ENCODE measurements at places on chromosomes 7 and 10.

GRCh38 chr10:28091913-28092312, 93.0 kb upstream of the ODAD2 start:
- no peak for DNase-seq

- no peak for DNase-seq
These were observed 35.4 kb upstream of the ZNF107 start for GRCh38 chr7:64630496-64630895.

DNA sequence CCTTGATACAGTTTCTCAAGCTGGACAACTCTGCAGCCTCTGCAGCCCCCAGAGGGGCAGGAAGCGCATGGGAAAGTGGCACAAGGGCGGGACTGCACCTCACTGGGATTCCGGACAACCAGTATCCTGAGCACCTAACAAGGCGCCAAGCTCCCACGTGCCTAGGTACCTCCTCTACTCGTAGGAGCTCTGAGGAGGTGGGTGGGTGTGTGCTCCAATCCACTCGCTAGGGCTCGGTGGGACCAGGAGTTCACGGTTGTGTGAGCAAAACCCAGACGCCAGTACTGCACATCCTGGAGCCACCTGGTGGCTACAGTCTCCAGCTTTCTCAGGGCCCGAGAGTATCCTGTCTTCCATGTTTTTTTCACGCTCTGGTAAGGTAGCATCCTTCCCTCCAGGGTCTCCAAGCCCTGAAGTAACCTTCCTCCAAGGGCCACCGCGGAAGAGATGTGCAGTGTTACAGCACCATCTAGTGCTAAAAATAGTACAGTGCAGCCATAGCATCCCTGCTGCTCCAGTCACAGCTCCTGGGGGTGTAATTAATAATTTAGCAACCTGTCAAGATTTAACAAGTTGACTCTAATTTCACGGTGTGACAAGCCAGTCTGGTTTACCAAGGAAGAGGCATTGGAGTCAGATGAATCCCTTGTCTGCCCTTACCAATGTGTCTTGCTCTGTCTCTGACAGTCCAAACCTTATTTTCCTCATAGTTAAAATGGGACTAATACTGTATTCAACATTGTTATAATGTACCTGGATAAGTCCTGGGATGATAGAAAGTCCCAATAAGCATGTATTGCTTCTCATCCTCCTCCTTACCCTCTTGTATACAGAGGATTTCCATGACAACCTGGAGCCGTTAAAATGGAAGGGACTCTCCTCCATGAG, 70.4 kb downstream of the HERPUD2 start:
- DNase-seq = peak; percentile 15

GRCh38 chr7:133781486-133782090, 345.6 kb upstream of the LRGUK start:
- DNase-seq = no peak

GRCh38 chr7:155349601-155350331, 52.1 kb downstream of the INSIG1 start:
- DNase-seq = no peak

DNA sequence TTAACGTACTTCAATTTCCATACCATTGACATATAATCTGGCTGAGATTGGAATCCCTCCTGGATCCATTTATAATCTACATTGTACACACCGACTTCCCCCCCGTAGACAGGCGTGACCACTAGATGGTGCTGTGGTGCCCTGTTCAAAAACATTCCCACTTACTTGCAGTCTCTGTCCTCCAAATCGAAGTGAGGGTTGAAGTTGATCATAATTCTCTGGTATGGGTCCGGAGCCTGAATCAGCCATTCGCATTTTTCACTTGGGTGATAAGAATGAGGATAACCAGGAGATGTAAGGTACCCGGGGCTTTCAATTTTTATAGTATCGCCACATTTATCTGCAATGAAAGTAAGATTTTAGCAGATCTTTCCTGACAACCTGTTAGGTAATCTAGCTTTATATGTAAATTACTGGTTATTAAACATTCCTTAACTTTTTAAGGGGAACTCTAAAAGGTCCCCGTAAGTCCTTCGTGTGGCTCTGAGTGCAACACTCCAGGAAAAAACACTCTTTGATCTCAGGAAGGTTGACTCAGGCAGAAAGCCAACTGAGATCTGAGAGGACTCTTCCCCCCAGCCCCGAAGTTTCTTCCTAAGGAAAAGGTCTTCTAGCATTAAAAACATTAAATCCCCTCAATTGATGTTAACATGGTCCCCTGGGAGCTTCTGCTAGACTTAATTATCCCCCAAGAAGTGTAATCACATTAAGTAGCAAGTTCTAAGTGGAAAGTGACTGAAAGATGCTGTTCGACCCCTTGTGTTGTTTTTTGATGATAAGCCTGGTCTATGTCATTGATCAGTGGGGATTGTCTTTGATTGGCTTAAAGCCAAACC, 3.7 kb downstream of the NRP1 start:
- peak; percentile 72 for DNase-seq

- DNase-seq = no peak
These were observed 42.7 kb downstream of the HTRA1 start for GRCh38 chr10:122503886-122504609.

- DNase-seq = peak; percentile 77
These were observed 139.2 kb downstream of the USP6NL start for GRCh38 chr10:11472158-11472753.

DNA sequence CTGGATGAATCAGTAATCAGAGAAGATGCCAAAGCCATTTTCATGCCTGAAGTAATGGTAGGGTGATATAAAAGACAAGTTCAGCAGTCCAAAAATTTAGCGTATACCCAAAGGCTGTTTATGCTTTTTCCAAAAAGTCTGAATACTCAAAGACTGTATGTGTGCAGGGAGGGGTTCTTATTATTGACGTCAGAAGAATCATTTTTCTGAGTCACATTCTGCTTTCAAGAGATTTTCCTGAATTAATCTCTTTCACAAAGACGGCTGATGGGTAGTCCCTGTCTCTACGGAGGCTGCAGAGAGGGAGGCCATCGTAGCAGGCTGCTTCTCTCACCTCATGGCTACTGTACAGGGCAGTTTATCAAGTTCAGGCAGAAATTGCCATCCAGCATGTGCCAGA, 30.7 kb upstream of the ABLIM1 start:
- no peak for DNase-seq

- DNase-seq = no peak
These were observed 266.4 kb upstream of the LRGUK start for GRCh38 chr7:133860628-133861335.

GRCh38 chr10:73887294-73888039, 13.1 kb upstream of the CAMK2G start:
- DNase-seq = no peak

DNA sequence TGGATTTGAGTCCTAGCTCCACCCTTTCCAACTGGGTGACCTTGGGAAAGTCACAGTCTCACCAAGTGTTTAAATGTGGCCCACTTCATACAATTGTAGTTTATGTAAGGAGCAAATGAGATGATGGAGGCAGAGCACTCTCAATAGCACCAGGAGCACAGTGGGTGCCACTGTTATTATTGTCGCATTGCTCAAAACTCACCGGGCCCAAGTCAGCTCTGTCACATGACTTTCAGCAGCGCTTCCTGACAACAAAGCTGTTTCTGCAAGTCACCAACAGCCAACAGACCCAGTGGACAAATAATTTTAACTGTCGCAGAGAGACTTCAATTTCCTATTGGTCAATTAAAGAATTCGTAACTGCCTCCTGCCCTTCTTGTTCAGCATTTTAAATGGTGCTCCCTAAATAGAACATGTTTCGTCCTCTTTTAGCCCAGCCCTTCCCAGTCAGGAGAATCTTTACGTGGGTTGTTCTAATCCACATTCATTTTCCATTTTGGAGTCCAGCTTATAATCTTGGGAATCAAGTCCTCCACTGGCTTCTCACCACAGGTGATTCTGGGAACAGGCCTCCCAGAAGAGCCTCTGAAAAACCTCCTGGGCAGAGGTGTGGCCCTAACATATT, 415.6 kb upstream of the NPVF start:
- DNase-seq = no peak

- no peak for DNase-seq
These were observed 26.4 kb upstream of the KNDC1 start for GRCh38 chr10:133133471-133134231.

GRCh38 chr7:17408245-17408903, 109.9 kb downstream of the AHR start:
- DNase-seq = no peak

- DNase-seq = no peak
These were observed 135.6 kb upstream of the RET start for GRCh38 chr10:42941295-42941644.

- no peak for DNase-seq
These were observed 195.4 kb downstream of the PTPRN2 start for GRCh38 chr7:158392251-158392650.

- DNase-seq = peak; percentile 5
These were observed 34.2 kb downstream of the CYP17A1 start for GRCh38 chr10:102802920-102803534.

DNA sequence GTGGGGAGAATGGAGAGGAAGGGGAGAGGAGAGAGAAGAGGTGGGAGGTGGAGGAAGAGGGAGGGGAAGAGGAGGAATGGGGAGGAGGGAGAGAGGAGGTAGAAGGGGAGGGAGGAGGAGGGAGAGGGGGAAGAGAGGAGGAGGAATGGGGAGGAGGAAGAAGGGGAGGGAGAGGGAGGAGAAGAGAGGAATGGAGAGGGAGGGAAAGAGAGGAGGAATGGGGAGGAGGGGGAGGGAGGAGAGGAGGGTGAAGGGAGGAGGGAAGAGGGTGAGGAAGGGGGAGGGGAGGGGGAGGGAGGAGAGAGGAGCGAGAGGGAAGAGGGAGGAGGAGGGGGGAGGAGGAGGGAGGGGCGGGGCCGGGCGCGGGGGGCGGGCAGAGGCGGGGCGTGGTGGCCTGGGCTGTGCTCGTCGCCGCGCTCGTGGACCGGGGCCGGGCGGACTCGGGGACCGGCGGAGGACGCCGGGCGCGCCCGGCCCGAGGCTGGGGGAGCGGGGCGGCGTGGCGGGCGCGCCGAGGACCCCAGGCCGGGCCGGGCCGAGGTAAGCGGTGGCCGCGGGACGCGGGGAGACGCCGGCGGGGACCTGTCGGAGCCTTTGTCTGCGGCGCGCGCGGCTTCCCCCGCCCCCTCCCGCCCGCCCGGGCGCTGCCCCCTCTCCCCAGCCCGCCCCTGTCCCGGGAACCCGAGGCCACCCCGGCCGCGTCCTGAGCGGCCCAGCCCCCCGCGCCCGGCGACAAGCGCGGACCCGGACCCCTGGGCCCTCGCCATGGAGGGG, at the start of gene SLC29A4:
Gene SLC29A4, plus strand, starts transcription at position 401 of the 774 bp plus-strand sequence. CDS start 4,874 bp downstream, outside the sequence.
- DNase-seq = no peak

DNA sequence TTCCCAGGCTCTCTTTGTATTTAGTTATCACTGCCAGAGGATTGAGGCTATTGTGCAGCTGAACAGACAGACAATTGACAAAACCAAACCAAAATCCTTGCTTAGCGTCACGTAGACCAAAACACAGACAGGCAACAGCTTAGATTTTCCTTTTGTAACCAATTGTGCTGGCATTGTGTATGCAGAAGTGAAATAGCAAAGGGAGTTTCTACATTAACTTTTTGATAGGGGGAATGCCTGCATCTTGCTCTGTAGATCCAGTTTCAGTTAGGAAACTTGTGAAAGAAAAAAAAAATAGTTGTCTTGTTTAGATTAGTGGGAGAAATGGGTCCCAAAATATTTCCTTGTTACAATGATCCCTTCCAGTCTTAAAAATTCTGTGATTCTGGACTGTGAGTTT, 333.8 kb downstream of the BBS9 start:
- no peak for DNase-seq

DNA sequence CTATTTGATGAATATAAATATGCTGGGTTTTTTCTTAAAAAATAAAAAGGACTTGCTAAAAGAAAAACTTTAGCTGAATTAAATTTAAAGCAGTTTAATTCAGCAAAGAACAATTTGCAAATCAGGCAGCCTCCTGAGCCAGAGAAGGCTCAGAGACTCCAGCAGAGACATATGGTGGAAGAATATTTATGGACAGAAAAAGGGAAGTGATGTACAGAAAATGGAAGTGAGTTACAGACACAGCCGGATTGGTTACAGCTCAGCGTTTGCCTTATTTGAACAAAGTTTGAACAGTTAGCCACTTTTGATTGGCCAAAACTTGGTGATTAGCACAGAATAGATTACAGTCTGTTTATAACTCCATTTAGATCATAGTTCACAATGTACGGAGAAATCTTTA, 110.3 kb downstream of the GAD2 start:
- DNase-seq = no peak

- no peak for DNase-seq
These were observed 14.3 kb upstream of the DAGLB start for GRCh38 chr7:6461946-6462550.

DNA sequence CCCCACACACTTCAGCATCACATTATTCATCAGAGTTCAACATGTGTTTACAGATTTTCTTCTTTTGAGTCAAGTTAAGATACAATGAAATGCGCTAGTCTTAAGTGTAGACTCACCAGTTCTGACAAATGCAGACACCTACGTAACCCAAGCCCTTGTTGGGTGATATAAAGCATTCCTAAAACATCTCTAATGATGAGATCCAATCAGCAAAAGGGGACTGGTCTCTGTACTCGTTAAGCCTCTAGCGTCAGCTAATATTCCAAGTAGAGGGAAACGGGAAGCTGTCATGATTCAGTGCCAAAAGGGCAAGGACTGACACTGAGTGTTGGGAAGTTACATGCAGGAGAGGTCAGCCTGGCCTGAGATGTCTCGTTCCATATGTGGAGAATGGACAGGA, 38.7 kb upstream of the TRIL start:
- DNase-seq = no peak
